ENCODE measurements at places on chromosomes 1 and 21.

DNA sequence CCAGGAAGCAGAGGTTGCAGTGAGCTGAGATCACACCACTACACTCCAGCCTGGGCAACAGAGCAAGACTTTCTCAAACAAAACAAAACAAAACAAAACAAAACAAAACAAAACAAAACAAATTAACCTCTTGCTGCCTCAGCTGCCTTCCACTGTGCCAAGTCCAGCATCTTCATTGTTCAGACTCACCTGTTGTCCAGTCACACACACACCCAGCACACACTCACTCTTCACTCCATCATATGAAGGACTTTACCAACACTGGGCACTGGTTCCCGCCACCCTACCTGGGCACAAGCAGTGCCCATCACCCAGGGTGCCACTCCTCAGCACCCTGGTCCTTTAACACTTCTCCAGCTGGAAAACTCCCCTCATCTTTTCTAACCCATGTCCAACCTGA, 14.6 kb downstream of the PYCR2 start:
- no peak for DNase-seq

- DNase-seq: no peak
Observed at GRCh38 chr1:190068304-190068703, 409.4 kb downstream of the BRINP3 start.

GRCh38 chr1:68442822-68443556, 6.8 kb downstream of the RPE65 start:
- DNase-seq: no peak

- DNase-seq: no peak
Observed at GRCh38 chr1:14439015-14439414, 159.5 kb upstream of the KAZN start.

GRCh38 chr1:8396083-8396785, 78.3 kb downstream of the SLC45A1 start:
- no peak for DNase-seq

DNA sequence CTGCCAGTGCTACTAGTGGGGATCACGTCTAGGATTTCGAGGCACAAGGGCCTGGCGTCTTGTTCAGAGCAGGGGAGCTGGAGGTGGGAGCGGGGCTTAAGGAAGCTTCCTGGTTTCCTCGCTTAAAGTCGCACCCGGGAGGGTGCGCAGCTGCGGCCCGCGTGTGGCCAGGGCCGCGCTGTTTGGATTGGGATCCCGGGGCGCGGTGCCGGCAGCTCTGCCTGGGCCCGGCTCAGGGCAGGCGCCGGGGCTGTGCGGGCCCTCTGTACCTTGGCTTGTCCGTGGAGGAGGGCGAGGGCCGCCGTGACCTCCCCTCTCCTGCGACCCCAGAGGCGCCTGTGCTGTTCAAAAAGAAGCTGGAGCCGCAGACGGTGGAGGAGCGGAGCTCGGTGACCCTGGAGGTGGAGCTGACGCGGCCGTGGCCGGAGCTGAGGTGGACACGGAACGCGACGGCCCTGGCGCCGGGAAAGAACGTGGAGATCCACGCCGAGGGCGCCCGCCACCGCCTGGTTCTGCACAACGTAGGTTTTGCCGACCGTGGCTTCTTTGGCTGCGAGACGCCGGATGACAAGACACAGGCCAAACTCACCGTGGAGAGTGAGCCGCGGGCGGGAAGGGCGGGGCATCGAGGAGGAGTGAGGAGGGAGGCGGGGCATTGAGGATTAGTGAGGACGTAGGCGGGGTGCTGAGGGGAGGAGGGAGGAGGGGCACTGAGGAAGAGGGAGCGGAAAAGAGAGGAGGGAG, 67.8 kb downstream of the OBSCN start:
- DNase-seq: peak; percentile 85

DNA sequence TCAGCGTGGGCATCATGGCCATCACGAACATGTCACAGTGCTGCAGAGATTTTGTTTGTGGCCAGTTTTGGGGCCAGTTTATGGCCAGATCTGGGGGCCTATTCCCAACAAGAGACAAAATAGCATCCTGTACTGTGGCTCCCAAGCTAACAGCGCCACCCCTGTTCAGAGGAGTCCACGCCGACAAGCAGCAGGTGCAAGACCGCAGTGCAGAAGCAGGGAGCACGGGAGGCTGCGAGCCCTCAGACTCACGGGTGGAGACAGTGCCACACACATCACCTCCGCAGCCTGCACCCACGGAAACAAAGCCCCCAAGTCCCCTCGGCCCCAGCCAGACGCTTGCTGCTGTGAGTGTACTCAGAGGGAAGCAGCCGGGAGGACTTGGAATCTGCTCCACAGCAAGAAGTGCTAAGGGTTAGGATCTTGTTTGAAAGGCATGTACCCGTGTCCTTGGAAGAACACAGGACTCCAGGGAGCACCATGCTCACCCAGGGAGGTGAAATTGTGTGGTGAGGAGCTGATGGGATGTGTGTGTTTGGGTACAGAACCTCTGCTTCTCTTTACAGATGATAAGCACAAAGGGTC, 7.1 kb downstream of the TCP10L start:
- no peak for DNase-seq

DNA sequence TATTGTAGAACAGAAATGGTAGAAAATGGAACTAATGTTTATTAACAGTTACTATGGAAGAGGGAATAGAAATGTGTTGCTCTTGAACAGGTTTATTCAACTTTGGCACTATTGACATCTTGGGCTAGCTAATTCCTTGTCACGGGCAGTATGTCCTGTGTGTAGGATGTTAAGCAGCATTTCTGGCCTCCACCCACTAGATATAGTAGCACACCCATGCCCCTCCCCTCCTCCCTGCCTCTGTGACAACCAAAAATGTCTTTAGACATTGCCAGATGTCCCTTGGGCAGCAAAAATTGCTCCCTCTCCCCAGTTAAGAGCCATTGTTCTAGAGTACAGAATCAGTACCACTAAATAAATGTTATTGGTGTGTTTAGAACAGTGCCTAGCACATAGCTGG, 91.4 kb upstream of the TPTE start:
- no peak for DNase-seq

DNA sequence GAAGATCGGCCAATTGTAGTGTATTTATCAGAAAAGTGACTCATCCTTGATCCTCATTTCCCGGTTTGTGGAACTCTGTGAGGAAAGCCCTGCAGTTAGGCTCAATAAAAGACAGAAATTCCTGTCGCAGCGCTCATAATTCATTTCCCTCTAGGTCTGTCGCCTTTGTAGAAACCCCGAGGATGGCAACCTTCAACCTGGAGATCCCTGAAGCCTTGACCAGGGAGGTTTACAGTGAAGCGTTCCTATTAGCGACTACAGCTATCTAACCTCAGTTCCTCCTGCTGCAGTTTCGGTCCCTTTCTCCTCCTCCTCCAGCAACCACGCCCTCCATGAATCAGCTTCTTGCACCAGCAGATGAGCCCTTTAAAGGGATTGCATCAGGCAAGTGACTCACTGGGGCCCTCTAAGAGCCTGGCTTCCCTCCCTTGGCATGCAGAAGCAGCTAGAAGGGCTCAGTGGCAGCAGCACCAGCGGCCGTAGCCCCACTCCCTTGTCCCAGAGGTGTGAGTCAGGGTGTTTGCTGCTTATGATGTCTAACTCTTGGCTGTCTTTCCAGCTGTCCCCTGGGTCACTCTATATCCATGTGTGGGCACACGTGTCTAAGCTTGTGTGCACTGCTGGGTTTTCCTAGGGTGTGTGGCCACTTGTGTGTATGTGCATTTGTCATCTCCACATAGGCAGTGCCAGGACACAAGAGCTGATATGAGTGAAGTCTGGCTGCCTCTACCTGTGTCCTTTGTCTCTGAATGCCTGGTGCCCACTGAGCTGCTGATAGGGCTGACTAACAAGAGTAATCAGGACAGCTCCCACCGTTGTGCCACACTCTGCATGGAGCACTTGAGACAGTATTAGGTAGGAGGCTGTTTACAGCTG, 779 bp upstream of the STK40 start:
- peak; percentile 56 for DNase-seq
